CD4-positive, alpha-beta memory T cell (primary cell): ENCODE measurements at places on chromosomes 4 and X. TPM values are rescaled to one million over a fixed set of nuclear protein-coding genes. Genes with fewer than 3 reads are reported as not detected.
A peak's percentile ranks its signal among the peaks of the same experiment; 100 is the strongest.

- DNase-seq, result no peak
These were observed 25.5 kb downstream of the HMX1 start for GRCh38 chr4:8846046-8846720.

- DNase-seq, result no peak
These were observed 342.3 kb downstream of the ZNF674 start for GRCh38 chrX:46202733-46203514.

- peak; percentile 36 for DNase-seq
These were observed 1.2 kb downstream of the TMSB4X start for GRCh38 chrX:12975991-12976558.

DNA sequence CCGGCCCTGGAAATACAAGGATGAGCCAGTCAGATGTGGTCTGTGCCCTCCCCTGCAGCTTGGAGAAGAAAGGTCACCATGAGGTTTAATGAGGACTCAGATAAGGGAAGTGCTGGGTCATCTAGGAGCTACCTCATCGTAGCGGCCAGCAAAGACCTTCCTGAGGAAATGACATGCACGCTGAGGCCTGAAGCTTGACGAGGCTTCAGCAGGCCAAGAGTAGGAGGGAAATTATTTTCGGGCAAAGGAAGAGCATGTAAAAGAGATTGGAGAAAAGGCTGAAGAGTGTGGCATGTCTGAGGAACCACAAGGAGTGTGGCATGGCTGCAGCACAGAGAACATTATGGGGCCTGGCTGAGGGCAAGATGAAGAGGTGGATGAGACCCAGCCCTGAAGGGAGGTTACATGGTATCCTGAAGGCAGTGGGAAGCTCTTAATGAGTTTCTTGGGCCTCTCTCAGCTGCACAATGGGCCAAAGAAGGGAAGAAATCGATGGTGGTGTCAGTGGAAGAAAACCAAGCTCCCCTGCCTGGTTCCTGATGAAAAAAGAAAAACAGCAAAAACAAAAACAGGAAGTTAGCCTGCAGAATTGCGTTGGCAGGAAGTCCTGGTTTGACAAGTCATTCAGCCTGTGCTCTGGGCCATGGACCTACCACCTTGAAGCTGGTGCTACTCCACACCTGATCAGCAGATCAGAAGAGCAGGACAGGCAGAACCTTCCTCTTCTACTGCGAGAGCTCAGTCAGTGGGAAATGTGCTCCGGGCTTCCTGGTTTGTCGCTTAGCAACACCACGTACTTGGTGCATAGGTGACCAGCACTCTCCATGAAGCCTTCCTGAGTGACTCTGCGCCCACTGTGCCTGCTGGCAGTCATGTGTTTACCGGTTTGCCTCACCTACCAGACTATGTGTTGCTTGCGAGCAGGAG is 134.5 kb upstream of the KLF3 start:
- peak; percentile 67 for DNase-seq

GRCh38 chr4:144645631-144646522 is at the start of gene HHIP:
Gene HHIP (plus strand): TSS chr4:144646156. CDS start chr4:144646676, 520 bp downstream.
- DNase-seq, result no peak

- no peak for DNase-seq
These were observed 6.2 kb upstream of the CXCL13 start for GRCh38 chr4:77599378-77599777.

- DNase-seq, result no peak
These were observed 16.4 kb upstream of the ADD1 start for GRCh38 chr4:2827071-2827873.

DNA sequence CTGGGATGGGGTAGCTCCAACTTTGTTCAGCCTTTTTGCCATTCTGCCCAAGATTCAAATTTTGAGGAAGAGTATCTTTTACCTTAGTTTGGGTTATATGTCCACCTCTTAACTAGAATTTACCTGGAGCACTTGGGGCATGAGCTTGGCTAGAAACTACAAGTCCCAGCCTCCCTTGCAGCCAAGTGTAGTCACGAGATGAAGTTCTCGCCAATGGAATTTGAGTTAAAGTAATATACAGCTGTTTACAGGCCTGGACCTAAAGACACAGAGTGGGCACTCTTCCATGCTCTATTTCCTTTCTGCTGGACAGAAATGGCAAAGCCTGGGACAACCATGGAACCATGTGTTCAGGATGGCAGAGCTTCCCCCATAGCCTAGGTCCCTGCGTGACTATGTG is 233.6 kb upstream of the GATB start:
- no peak for DNase-seq

GRCh38 chr4:40888933-40889332 is 139.2 kb downstream of the NSUN7 start:
- DNase-seq, result no peak

GRCh38 chrX:123854329-123854728 is 5.5 kb upstream of the XIAP start:
- no peak for DNase-seq

- no peak for DNase-seq
These were observed 41.4 kb upstream of the NDST4 start for GRCh38 chr4:115154826-115155225.

DNA sequence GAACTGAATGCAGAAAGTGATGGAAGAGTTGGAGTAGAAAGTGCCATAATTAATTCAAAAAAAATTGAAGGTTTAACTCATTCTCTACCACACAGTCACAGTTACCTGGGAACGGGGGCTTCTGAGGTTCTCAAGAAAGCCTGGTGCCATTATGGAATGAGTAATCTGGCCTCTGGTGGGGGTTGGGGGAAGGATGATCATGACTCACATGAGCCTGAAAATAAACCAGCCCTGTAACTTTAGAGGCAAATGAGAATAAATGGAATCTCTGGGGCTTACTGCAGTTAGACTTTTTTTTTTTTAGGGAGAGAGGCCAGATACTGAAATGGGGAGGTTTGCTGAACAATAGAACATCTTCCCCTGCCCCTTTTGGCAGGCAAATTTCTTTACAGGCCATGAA is 55.3 kb downstream of the SOD3 start:
- DNase-seq, result no peak

GRCh38 chr4:147515220-147515936 is 34.5 kb downstream of the EDNRA start:
- DNase-seq, result no peak

PPP4R3C gene
- total RNA-seq, result not detected

INPP4B gene
- 76.7 TPM for total RNA-seq

IL9R gene
- 22.9 TPM for total RNA-seq

MED12 gene
- 84.4 TPM for total RNA-seq

NELFA gene
- total RNA-seq, result 47.0 TPM
